Erythroblast (primary cell): ENCODE measurements at places on chromosomes 6 and 20.
A peak's percentile ranks its signal among the peaks of the same experiment; 100 is the strongest.

GRCh38 chr6:11796829-11797228, 18.2 kb upstream of the ADTRP start:
- no peak for DNase-seq

GRCh38 chr20:10505827-10506226, 70.7 kb downstream of the SLX4IP start:
- DNase-seq, result no peak

- peak; percentile 33 for DNase-seq
These were observed 47.4 kb upstream of the KIF13A start for GRCh38 chr6:18034798-18035202.

DNA sequence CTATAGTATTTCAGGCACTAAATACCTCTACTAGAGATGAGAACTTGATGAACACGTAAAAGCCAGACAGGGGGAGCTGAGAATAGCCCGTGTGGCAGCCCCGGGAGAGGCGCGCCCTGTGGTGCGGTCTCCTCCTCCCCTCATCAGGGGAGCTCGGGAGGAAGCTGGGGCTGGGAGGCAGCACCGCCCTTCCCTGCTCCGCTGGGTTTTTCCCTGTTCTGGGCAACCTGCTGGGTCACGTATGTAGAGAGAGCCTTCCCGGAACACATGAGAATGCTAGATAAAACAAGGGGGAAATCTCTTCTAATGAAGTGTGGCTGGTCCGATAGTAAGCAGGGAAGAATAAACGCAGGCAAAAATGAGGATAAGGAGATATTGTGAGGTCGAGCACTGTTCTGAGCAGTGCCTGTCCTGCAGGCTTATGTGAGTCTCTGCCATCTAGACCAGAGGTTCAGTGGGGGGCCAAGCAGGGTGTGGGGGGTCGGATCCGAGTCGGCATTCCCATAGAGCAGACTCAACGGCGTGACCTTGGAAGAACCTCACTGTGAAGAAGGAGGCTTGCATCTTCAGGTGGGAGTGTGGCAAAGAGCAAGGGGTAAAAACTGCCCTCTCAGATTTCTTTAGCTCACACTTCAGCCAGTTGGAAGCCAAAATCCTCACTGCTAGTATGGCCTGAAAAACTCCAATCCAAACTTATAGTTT, 13.4 kb upstream of the RPS6KA2 start:
- DNase-seq, result no peak

DNA sequence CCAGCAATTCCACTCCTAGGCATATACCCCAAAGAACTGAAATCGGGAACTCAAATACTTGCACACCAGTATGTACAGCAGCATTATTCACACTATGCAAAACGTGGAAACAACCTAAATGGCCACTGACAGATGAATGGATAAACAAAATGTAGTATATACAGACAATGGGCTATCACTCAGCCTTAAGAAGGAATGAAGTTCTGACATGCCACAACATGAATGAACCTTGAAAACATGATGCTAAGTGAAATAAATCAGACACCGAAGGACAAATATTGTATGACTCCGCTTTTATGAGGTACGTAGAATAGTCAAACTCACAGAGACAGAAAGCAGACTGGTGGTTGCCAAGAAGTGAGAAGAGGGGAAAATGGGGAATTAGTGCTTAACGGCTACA, 59.1 kb upstream of the CCN6 start:
- DNase-seq, result no peak

DNA sequence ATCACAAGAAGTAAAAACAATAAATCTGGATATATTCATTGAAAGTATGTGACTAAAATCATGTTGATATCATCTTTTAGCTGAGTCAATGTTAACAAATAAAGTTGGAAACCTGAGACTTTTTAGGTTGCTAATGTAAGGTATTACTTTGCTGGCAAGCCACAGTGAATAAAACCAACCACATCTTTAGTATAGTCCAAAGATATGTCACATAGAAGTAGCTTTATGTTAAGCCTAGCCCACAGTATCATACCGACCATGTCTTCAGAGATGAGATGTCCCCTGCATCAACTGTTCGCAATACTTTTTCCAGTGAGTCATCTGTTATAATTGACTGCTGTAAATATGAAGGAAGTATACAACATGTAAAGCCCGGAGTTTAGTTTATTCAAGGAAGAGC, 107.6 kb upstream of the MCHR2 start:
- no peak for DNase-seq

- no peak for DNase-seq
These were observed 54.9 kb downstream of the PRR18 start for GRCh38 chr6:166253281-166253681.

DNA sequence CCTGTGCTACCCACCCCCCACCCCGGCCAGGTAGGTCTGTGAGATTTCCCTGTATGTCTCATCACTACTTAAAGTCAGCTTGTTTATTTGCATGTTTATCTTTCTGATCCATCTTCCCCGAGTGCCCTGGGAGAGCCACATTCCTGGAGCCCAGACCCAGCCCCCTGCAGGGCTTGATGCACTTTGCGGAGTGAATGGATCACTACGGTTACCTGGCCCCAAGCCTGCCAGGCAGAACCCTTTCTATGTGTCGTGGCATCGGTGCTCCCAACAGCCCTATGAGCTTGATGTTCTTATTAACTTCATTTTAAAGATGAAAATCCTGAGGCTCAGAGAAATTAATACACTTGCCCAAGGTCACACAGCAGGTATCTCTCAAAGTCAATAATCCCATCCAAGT, 13.6 kb upstream of the SLCO4A1 start:
- no peak for DNase-seq

DNA sequence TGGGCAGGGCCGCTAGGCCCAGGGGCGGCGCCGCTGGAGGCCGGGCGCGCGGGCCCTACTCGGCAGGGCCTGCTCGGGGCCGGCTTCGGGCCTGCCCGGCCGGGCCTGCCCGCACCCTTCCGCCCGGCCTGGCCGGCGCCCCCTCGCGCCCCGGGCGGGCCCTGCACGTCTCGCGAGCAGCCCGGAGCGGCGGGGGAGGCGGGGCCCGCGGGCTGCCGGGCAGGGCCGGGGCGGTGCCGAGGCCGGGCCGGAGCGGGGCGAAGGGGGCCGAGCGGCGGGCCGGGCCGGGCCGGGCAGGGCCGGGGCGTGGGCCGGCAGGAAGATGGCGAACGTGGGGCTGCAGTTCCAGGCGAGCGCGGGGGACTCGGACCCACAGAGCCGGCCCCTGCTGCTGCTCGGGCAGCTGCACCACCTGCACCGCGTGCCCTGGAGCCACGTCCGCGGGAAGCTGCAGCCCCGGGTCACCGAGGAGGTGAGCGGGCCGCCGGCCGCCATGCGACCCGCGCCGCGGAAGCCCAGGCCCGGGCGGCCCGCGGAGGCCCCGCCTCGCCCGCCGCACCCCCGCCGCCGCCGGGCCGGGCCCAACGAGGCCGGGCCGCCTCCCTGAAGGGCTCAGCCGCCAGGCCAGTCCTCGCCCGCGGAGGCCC, at the start of gene NPEPL1:
TSS of gene NPEPL1 (plus strand) at position 222 of the 647 bp plus-strand sequence. CDS start at position 323, 101 bp downstream.
- DNase-seq, result peak; percentile 87

- DNase-seq, result peak; percentile 50
These were observed 58.7 kb downstream of the VEGFA start for GRCh38 chr6:43828711-43829110.

DNA sequence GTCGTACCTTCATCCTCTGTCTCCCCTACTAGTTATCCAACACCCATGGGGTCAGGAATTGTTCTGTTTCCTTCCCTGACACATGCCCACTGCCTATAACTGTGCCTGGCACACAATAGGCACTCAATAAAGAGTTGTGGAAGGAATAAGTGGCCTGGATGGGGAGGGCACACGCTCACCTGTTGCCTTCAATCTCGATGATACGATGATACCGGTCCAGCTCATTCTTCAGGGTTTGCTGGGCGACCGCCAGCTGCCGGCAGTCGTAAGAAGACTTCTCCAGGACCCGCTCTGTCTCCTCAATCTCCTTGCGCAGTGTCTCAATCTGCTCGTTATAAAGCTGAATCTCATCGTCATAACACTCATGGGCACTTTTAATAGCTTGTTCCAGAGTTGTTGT, 32.5 kb downstream of the BFSP1 start:
- DNase-seq, result no peak
